ENCODE measurements at places on chromosomes 7 and 10. TPM values are rescaled to one million over a fixed set of nuclear protein-coding genes. Genes with fewer than 3 reads are reported as not detected.

Gene ANKRD22
- total RNA-seq: not detected

DNA sequence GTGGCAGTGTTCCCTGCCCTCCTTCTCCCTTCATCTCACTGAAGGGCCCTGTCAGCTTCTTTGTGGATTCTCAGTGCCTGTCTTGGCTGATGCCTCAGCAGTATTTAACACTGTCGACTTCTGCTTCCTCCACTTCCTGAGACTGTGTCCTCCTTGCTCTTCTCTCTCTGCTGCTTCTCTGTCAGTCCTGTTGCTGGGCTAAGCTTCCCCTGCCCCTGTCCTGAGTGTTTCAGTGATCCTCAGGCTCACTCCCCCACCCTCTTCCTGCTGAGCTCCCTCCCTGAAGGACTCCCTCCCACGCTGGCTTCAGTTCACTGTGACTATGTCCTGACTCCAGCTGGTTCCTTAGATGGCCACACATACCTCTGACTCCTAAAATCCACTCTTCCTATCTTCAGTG is 64.9 kb downstream of the CREM start:
- no peak for DNase-seq

Gene ELOVL3
- 0.36 TPM for total RNA-seq

- DNase-seq: no peak
Observed at GRCh38 chr7:111772716-111773115, 210.4 kb upstream of the IMMP2L start.

- DNase-seq: no peak
Observed at GRCh38 chr10:95683966-95684365, 9.8 kb downstream of the TCTN3 start.

Gene SFTPA1
- total RNA-seq: not detected

DNA sequence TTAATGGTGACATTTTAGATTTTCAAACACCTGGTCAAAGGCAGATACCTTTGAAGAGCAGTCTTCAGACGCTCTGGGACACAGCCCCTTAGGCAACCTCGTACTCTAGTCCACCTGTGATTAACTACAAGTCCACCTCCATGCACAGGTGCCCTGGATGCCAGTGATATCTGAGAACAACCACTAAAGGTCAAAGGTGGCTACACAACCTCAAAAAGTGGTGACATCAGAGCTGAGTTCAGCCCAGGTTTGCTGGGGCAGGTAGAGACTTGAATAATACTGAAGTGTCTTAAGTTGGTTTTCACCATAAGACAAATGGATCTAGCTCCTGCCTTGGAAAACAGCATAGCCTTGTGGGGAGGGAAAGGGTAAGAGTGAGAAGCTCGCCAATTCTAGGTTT is 143.4 kb upstream of the ADO start:
- no peak for DNase-seq

Gene HOXA4
- total RNA-seq: 4.3 TPM

- DNase-seq: no peak
Observed at GRCh38 chr10:48466611-48467240, 138.1 kb downstream of the ARHGAP22 start.
